Fibroblast of pulmonary artery (primary cell): ENCODE measurements at places on chromosomes 6 and 20.

GRCh38 chr6:170371080-170371479 is 64.5 kb downstream of the FAM120B start:
- DNase-seq, result peak; percentile 12

DNA sequence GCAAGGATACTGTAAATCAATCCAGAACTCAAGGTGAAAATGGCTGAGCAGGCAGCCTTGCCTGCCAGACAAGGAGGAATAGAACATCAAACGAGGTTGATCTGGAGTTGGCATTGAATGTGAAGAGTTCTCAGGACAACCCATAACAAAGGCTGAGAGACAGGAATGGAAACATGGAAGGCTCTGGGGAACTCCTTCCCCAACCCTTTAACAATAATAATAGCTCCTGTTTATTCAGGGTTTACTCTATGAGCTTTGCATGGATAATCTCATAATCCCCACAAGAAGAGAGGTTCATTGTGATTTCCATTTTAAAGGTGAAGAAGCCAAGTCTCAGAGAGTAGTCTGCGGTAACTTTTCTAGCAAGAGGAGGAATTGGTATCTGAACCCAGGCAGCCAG is 151.7 kb downstream of the SOD2 start:
- no peak for DNase-seq

DNA sequence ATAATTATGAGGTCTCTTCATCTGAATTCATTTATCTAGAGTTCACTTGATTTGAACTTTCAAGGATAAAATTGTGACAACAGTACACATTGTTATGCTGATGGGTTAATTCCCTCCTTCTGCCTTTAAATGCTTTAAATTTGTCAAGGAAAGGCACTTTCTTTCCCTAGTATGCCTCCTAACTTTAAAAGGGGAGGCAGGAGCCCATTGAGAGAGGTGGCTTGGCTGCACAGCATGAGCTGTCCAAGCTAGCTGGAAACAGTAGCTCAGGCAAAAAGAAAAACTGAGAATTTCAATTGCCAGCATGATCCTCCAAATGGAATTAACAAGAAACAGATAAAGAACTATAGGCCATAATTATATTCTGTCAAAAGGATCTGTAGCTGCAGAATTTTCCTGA is 243.3 kb upstream of the GRIK2 start:
- DNase-seq, result no peak

GRCh38 chr6:28729501-28730402 is 194.0 kb downstream of the TRIM27 start:
- peak; percentile 17 for DNase-seq

DNA sequence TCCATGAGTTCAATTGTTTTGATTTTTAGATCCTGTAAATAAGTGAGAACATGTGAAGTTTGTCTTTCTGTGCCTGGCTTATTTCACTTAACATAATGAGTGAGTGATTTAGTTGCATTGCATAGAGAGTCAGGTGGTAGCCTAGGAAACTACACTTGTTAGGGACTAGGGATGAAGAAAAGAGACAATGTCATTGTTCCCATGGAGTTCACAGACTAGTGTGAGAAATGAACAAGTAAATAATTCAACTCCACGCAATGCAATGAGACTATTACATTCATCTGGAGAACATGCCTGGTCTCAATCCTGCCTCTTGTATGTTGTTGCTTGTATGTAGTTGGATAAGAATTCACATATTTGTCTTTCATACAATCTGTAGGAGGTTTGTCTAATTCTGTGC is 76.3 kb upstream of the B3GAT2 start:
- no peak for DNase-seq

- peak; percentile 7 for DNase-seq
These were observed 8.5 kb upstream of the TINAG start for GRCh38 chr6:54299542-54300269.

GRCh38 chr20:4508773-4509172 is 212.9 kb upstream of the PRND start:
- DNase-seq, result no peak

- DNase-seq, result no peak
These were observed 75.0 kb downstream of the VTA1 start for GRCh38 chr6:142222022-142222421.

- DNase-seq, result peak; percentile 24
These were observed 2.1 kb downstream of the KHDRBS2 start for GRCh38 chr6:62283796-62284411.

DNA sequence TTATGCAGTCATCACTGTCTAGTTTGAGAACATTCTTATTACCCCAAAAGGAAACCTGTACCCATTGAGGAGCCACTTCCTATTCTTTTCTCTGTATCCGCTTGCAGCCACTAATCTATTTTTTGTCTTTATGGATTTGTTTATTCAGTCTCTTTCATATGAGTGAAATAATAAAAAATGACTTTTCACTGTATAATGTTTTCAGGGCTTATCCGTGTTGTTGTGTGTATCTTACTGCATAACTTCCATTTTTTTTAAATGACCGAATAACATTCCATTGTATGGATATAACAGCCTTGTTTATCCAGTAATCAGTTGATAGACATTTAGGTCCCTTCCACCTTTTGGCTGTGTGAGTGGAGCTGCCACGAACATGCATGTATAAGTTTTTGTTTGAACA is 86.6 kb downstream of the ZFAND3 start:
- no peak for DNase-seq

GRCh38 chr6:41222045-41222444 is 6.1 kb upstream of the TREML4 start:
- DNase-seq, result no peak

DNA sequence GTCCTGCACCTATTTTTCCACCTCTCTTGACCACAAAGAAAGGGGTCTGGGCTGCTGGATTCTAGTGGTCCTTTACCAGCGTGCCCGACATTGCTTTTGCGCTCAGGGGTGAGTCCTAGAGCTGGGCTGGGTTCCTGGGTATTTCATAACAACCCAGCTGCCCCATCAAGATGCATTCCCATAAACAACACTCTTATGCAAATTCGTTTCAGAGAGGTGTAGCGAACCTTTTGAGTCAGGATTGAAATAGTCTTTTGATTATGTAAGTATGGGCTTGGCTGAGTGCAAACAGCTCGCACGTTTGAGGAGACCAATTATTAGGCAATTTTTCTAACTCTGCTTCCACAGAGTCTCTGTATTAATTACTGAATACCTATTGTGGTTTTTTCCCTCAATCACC is 13.7 kb downstream of the ACOT13 start:
- DNase-seq, result no peak

- DNase-seq, result no peak
These were observed 260.4 kb downstream of the PTPRK start for GRCh38 chr6:128259730-128260685.

DNA sequence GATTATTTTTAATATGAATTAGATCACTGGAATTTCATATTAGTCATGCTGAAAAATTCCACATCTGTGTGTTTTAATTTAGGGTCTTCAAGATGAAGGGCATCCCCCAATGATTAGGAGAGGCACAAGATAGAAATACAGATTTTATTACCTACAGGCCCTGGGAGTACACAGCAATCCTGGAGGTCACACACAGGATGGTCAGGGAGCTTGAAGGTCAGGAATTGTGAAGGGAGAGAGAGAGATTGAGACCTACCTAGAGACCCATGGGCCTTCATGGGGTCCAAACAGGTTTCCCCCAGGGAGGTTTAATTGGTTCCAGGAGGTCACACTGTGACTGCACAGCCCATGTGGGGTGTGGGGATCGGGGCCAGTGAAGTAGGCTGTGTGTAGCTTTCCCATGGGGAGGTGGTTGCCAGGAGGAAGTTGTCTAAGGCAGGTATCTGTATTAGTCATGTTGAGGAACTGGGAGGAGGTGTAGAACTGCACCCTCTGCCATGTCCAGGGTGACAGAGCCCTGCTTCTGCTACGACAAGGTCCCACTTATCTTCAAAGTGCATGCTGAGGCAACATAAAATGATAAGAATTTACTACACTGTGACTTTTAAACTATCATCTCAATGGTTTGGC is 18.3 kb downstream of the SNX9 start:
- DNase-seq, result no peak

GRCh38 chr6:165178056-165178455 is 131.3 kb downstream of the C6orf118 start:
- DNase-seq, result no peak

DNA sequence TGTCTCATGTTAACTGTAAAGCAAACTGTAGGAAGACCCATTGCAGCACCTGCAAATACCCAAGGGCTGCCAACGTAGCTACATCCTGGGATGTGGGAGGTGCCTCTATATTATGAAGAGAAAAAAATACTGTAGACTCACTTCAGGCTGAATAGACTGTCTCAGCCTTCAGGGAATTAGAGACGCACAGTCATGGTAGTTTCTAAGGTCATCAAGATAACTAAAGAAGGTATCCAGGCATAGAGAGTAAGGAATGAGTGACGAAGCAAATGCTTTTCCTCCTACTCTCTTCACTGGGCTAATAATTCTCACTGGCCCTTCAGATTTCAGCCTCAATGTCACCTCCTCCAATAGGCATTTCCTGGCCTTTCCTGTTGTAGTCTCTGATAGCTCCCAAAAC is 121.6 kb upstream of the ECI2 start:
- DNase-seq, result peak; percentile 9

DNA sequence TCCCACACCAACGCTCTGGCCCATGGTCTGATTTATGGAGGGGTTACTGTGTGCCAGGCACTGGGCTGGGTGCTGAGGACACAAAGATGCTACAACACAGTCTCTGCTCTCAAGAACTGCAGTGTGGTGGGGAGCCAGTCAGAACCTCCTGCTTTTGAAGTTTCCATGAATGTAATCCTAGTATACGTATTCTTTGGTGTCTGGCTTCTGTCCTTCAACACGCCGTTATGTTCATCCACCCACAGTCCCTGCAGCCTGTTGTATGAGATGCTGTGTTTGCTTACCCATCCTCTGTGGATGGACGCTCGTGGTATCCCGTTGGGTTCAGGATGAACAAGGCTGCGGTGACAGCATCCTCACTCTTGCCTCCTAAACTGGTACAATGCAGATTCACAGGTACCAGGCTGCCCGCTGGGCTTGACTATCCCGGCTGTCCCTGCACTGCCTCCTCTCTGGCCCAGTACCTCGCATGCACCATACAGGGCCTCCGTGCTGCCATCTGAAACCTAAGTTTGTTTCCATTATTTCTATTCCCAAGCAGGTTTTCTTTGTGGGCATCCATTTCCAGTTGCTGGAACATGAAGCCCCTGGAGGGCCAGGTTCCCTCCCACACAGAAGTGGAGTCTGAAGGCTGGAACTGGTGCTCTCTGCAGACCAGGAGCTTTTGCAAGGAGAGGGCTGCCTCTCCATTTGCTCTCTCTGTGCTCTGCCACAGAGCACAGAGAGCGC is 364.5 kb downstream of the ZFAND3 start:
- DNase-seq, result no peak

DNA sequence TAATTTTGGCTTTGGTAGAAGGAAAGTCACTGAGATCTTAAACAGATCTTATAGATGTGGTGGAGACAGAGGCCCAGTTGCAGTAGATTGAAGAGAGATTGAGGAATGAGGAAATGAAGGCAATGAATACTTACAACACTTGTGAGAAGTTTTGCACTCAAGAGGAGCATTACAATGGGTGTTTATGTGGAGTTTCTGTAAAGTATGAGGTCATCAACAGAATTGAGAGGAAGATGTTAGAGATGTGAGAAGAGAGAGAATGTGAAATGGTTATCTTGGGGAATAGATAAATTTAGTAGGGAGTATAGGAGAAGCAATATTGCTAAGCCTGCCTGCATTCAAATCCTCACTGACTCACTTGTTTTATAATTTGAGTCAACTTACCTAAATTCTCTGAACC is 83.4 kb downstream of the GFRAL start:
- DNase-seq, result no peak

DNA sequence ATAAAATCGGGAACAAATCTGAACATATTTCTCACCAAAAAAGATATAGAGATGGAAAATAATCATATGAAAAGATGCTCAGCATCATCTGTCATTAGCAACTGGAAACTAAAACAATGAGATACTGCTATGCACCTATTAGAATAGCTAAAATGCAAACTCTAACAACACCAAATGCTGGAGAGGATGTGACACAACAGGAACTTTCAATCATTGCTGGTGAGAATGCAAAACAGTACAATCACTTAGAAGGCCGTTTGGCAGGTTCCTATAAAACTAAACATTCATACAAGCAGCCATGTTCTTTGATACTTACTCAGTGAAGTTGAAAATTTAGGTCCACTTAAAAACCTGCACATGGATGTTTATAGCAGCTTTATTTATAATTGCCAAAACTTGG is 67.0 kb downstream of the FAM50B start:
- DNase-seq, result peak; percentile 37

DNA sequence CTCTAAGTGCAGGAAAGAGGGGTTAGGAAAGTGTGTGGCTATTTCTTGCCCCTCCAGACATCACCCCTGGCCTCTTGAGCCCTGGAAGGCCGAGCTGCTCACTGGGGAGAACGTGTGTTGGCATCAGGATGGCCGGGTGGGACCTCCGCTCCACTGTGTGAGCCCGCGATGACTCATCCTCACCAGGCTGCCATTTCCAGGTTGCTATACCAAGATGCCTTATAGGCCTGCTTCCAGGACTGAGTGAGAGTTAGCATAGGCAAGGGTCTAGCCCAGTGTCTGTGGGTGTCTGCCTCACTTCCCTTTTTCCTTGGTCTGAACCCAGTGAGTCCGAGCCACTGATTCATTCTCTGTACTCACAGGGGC is 105.0 kb downstream of the MRPL14 start:
- no peak for DNase-seq

DNA sequence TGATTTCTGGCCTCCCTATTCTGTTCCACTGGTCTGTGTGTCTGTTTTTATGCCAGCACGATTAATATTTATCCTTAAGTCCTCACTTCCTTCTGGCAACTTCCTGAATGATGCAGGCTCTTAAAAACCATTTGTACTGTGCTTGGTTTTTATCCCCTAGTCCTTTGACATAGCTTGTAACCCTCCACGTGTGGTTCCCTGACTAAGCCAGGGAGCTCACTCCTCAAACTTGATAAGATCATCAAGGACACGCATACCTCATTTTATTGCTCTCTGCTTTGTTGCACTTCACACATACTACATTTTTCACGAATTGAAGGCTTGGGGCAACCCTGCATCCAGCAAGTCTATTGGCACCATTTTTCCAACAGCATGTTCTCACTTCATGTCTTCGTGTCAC is 166.4 kb upstream of the UST start:
- no peak for DNase-seq

DNA sequence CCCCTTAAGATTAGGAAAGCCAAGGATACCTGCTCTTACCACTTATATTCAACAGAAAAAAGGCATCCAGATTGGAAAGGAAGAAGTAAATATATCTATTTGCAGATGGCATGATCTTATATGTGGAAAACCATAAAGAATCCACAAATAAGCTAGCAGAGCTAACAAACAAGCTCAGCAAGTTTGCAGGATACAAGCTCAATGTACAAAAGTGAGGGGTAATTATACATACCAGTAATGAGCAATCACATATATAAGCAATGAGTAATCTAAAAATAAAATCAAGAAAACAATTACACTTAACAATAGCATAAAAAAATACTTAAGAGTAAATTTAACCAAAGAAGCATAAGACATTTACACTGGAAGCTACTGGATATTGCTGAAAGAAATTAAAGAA is 31.6 kb upstream of the HMGN3 start:
- DNase-seq, result no peak
